Activated naive CD4-positive, alpha-beta T cell treated with Interleukin-2 at 50 U/mL for 16 hours (primary cell): ENCODE measurements at places on chromosomes 7 and 10.

- no peak for DNase-seq
These were observed 96.5 kb downstream of the CAMK1D start for GRCh38 chr10:12445701-12446334.

DNA sequence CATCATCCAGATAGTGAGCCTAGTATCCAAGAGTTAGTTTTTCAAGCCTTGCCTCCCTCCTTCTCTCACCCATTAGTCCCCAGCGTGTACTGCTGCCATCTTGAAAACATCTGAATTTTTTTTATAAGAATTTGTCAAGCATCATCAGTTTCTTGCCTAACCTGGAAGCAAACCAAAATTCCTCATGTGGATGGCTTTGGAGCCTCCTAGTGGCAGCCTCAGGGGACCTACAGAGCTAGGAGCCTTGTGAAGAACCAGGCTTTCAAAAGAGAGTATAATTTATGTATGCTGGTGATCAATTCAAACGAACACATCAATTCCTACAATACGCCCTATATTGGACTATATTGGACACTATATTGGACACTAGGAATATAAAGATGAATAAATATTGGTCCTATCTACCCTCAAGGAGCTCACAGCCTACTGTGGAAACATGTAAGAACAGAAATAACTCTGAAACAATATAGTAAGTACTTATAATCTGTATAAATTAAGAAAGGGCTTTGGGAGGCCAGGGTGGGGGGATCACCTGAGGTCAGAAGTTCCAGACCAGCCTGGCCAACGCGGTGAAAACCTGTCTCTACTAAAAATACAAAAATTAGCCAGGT, 63.4 kb downstream of the HPSE2 start:
- no peak for DNase-seq

GRCh38 chr10:63699785-63700613, 178.8 kb downstream of the REEP3 start:
- DNase-seq, result peak; percentile 30

DNA sequence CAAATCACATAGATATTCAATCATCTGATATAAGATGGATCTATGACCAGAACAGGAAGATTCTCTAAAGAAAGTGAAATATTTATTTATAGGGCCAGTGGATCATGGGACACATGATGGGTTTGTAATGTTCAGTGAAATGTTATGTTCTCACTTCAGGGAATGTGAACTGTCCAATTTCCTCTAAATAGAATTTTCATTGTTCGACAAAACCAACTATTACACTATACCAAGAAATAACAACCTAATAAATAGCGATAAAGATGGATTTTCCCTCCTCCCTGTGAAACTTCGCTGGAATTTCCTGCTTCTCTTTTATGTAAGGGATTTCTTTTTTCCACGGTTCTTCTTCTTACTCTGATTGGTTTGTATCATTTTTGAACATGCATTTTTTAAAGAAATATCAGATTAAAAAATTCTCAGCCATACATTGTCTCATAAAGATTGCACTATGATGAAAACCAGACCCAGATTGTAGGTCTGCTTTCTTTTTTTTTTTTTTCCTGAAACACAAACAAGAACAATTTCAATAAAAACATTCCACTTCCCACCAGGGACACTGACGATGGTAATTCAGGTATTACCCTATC, 139.8 kb upstream of the ZEB1 start:
- DNase-seq, result no peak

- DNase-seq, result no peak
These were observed 8.8 kb upstream of the GRB10 start for GRCh38 chr7:50791363-50791937.

- no peak for DNase-seq
These were observed 35.6 kb downstream of the PITRM1 start for GRCh38 chr10:3136763-3137611.

GRCh38 chr10:95873139-95873538, 34.6 kb upstream of the CC2D2B start:
- no peak for DNase-seq

- peak; percentile 53 for DNase-seq
These were observed 47.6 kb upstream of the ITGB1 start for GRCh38 chr10:33005322-33006301.

- no peak for DNase-seq
These were observed 72.8 kb upstream of the NXPH1 start for GRCh38 chr7:8360564-8361153.

GRCh38 chr10:115093776-115094408, 727 bp downstream of the ATRNL1 start:
- DNase-seq, result no peak

DNA sequence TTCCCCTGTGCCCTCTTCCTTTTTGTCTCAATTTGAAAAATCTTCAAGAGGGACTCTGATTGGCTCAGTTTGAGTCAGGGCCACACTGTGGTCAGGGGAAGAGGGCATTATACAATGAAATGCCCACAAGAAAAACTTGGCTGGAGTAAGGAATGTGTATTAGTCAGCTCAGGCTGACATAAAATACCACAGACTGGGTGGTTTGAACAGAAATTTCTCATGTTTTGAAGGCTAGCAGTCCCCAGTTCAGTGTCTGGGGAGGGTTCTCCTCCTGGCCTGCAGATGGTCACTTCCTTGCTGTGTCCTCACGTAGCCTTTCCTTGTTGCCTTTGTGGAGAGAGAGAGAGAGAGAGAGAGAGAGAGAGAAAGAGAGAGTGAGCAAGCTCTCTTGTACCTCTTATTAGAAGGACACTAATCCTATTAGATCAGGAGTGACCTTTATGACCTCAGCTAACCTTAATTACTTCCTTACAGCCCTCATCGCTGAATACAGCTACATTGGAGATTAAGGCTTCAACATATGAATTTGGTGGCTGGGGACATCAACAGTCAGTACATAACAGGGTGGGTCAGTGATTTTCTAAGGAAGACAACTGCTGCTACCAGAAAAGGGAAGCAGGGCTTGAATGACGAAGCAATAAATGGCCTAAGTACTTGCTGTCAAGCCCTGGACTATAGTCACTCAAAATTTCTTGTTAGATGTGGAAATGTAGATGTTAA, 25.8 kb upstream of the FAM13C start:
- DNase-seq, result no peak

GRCh38 chr7:44386139-44386913, 60.9 kb upstream of the CAMK2B start:
- no peak for DNase-seq

DNA sequence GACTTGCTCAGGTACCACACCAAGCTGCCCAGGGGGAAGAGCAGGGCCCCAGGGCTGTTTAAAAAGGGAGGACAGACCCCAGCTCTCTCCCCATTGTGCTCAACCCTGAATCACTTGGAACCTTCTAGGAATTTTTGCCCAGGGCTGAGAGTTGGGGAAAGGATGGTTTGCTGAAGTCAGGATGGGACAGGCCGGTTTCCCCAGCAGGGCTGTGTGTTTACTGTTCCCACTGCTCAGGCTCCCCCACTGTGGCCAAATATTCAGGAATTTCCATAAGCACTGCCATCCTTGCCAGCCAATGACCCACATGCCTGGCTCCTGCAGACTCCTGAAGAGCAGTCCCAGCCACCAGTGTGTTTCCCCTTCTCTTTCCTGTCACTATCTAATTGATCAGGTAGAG, 120.7 kb downstream of the WDFY4 start:
- no peak for DNase-seq
